ENCODE measurements at places on chromosomes 5 and 9.
A peak's percentile ranks its signal among the peaks of the same experiment; 100 is the strongest.

GRCh38 chr9:26169708-26170107 is 491.5 kb upstream of the TUSC1 start:
- DNase-seq: no peak

GRCh38 chr5:122702524-122702875 is 72.4 kb upstream of the SNX2 start:
- DNase-seq: no peak

DNA sequence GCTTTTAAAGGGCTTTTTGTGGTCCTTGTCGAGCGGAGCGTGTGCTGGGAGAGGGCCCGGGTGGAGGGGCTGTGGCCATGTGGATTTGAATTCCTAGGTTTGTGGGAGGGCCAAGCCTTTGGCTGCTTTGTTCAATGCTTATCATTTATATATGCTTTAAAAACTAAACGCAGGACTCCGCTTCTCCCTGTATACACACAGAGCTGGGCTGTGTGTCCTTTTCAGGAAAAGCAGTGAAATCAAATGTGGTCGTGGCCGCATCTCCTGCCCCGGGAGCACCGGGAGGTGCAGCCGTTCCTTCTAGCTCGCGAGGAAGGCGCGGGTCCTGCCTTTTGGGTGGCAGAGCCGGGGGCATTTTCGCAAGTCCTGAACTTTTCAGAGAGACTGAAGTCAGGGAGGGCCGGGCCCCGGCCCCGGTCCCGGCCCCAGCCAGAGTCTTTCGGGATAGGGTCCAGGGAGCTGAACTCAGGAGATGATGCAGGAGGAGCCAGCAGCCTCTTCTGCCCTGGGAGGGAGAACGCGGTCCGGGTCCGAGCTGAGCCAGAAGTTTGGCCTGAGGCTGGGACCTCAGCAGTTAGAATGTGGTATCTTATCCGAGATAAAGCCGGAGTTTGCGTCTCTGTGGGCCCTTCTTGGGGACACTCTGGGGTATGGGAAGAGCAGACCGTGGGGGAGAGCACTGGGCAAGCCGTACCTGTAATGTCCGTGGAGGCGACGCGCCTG is 158.8 kb downstream of the C9orf152 start:
- DNase-seq: peak; percentile 65

DNA sequence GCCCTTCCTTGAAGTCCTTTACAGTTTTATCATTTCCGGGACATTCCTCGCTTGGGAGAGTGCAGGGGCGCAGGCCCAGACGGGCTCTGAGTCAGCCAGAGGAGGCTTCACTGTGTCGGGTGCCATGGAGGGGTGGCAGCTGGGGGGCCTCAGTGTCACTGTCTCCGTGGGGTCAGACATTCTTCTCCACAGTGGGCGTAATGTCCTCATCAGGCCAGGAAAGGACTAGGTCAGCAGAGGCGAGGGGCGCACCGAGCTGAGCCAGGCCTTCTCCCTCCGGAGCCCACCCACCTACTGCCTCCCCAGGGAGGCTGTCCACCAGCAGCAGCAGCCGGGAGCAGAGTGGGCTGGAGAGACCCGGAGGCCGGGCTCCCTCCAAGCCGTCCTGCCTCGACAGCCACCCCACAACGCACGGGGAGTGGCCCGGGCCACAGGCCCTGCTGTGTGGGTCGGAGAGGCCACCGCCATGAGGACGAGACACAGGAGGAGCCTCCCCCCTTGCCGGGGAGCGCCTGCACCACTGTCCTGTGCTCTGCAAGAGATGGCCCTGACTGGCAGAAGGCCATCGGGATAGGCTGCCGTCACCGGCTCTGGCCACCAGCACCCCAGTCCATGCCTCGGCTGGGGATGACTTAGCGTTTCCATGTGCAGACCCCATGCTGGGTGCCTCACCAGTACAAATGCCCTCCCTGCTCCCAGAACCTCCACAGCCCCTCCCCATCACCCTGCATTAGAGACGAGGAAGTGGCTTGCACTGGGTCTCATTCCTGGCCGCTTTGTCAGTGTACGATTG is 26.5 kb downstream of the SARDH start:
- no peak for DNase-seq

- no peak for DNase-seq
Measured at GRCh38 chr5:36246036-36246800, 4.5 kb upstream of the NADK2 start.

- no peak for DNase-seq
Measured at GRCh38 chr5:763397-763796, 21.1 kb downstream of the ZDHHC11B start.

DNA sequence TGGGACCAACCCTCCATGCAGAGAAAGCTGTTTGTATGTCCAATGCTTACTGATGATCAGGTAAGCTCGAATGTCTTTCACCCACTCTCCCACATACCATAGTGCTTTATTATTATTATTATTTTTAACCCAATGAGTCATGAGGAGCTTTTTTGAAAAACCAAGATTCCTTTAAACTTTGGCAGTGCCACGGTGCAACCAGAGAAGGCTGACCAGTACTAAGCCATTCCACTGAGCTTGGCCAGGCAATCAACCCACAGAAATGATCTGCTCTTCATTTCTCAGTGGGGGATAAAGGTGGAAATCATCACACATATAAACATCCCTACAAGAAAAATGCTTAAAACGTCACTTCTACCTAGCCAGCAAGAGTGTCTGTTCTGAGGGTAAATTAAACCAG is 35.5 kb downstream of the JAKMIP2 start:
- DNase-seq: no peak

DNA sequence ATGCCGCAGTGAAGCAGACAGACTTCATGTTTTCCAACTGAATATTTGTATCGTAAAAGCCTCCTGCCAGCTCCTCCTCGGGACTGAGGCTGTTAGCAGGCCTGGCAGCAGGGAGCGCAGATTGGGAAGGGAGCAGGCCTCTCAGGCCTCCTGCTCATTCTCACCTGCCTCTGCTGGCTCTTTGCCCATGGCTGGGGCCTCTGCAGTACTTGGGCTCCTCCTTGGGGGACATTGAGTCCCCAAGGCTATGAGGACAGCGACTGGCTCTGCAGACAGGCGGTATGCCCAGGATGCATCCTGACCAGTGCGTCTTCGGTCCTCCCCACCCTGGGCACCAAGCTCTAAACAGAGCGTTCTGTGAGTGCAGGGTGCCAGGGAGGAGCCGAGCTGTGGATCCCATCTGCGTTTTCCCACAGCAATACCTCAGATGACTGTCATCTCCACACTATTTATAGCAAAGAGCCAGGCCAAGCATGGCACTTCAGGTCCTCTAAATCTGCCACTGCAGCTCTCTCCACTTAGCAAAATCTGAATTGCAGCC is 38.7 kb downstream of the TSTD2 start:
- no peak for DNase-seq

GRCh38 chr9:118330191-118330986 is 626.2 kb downstream of the TLR4 start:
- no peak for DNase-seq

GRCh38 chr9:93815677-93816076 is 139.5 kb downstream of the BARX1 start:
- DNase-seq: peak; percentile 7

DNA sequence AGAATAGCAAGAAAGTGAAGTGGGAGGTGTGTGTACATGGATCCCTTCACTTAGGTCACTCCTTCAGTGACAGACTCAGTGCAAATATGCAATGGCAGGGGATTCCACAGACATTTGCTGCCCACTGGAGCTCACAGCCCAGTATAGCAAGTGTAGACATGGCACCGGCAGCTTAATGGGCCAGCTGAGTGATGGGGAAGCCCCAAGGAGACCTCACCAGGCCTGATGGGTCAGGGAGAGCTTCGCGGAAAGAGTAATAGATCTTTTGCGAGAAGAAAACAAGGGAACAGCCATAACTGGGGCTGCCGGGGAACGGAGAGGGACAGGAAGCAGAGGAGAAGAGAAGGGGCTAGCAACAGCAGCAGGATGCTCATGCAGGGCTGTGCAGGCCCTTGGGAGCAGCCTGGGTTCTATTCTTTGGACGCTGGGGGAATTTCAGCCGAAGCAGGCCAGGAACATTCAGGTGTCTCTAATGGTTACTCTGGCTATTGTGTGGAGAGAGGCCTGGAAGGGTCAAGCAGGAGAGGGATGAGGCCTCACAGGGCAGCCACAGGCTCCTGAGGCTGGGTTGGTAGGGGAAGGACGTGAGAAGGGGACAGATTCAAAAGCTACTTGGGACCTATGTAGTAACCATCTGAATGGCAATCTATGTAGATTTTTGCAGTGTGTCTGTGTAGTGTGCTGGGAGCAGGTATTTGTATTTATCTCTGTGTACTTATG is 27.0 kb downstream of the TCF7 start:
- no peak for DNase-seq

GRCh38 chr9:105416840-105417239 is 31.0 kb upstream of the FSD1L start:
- DNase-seq: no peak

DNA sequence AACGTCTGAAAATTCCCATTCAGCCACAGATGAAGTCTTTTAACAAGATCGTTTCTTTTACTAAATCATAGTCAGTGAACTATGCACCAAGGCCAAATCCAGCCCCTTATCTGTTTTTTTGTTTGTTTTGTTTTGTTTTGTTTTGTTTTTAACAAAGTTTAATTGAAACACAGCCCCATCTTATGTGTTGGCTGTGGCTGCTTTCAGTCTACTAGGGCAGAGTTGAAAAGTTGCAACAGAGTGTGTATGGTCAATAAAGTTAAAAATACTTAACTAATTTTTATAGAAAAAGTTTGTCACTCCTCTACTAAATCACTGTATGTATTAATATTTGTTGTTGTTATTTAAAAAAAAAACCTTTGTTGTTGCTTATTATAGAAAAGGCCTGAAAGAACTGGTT is 137.1 kb downstream of the CAAP1 start:
- no peak for DNase-seq

GRCh38 chr5:138912093-138912492 is 37.0 kb upstream of the LRRTM2 start:
- no peak for DNase-seq

DNA sequence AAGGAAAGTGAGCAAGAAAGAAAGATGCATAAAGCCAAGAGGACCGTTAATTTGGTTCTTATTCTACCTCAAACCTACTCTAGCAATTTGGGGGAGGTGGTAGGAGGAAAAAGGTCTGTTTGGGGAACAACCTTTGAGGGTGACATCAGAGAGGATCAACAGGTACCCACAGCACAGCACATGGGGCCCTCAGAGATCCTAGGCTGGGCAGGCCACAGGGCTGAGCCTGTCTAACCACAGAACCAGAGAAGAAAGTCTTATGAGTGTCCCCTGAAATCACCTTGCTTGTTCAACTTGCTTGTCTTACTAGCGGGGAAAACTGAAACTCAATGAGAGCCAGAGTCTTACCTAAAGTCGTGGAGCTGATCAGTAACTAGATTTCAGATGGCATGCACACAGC is 385.2 kb downstream of the SPOCK1 start:
- no peak for DNase-seq

DNA sequence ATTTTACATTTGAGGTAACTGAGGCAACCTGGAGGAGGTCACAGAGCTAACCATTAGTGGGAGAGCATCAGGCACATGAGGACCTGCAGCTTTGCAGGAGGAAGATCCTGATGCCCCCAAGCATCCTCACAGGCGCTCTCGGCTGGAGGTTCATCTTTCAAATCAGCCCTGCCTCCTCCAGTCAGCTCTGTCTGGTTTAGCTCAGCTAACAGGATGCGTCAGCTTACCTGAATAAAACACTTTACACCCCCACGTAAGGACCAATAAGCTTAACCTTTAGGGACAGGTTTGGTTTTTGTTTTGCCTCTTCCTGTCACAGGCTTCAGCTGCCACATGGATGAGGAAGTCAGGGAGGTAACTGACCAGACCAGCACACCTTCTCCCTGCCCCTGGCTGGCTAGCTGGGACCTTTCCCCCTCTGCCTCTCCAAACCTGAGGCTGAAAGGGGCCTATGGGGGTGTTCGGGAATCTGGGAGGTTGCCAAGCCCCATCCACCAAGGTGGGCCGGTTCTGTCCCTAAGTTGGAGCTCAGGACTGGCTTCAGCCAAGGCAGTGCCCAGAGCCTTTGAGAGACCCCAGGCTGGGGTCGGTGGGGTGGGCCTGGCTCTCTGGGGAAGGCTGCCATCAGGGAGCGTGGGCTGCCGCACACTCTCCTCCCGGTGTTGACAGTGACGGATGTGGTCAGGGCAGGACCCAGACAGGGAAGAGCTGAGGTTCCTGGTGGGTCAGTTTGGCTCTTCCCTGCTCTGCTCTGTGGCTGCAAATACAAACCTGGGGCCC is 20.0 kb upstream of the FCN1 start:
- no peak for DNase-seq

DNA sequence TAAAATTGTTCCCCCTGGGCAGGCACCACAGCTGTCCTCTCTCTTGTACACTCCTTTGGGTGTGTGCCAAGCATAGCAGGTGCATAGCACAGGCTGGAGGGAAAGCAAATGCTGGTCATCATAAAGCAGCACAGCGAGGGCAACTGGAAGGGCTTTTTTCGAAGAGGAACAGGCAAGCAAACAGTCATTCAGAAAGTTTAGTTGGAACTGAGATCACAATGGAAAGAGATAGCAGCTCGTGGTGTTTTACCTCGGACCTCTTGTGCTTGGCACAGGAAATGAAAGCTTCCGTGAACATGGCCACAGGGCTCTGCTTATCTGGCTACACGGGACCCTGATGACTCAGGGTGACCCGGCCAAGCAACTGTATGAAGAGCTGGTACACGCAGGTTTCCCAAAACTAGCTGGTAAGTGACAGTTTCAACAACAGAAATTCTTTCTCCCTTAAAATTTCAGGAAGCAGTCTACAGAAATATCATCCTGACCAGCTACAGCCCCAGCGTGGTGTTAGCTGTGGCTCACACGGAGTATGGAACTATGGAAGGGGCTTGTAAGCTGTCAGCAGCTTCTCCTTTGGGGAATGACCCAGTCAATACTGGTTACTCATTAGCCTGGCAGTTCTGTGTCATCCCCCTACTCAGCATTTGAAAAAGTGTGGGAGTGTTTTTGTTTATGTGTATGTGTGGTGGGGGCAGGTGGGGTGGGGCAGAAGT is 48.1 kb downstream of the POC5 start:
- DNase-seq: no peak

GRCh38 chr5:96968074-96968473 is 32.2 kb downstream of the LNPEP start:
- DNase-seq: peak; percentile 32
